ENCODE measurements at places on chromosomes 1 and 21. TPM values are rescaled to one million over a fixed set of nuclear protein-coding genes. Genes with fewer than 3 reads are reported as not detected.

ACTN2 gene
- not detected for total RNA-seq

FRRS1 gene
- 31.8 TPM for total RNA-seq

RUNX3 gene
- 0.86 TPM for total RNA-seq

- no peak for DNase-seq
These were observed 1005.7 kb upstream of the NCAM2 start for GRCh38 chr21:19992540-19992939.

DNA sequence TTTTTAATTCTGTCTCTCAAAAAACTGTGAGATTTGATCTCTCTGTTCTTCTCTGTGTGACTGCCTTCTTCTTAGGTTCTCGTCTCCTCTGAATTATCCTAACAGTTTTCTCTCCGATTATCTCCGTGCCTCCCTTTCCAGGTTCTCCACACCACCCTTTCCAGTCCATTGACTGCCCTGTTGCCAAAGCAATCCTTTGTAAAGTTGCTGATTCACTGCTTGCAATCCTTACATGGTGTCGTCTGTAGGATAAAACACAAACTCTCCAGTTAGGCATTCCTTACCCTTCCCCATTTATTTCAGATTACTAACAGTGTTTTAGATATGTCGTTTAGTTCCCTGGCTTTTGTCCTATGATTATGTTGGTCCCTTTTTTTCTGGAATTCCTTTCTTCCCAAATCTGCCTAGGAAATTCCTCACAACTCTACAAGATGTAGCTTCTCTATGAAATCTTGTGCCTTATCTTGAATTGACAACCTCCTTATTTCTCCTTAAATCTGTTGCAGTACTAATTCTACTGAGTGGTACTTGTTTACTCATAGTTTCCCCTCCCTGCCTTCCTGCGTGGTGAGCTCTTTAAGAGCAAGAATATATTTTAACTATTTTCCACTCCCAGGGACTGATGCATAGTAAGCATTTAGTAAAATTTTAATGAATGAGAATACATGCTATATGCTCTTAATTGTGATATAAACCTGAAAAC is 22.3 kb downstream of the RCOR3 start:
- no peak for DNase-seq
